NCI-H187 treated with DMSO at 0.1 percent for 48 hours (cell line): ENCODE measurements at places on chromosomes 6 and 20.
A peak's percentile ranks its signal among the peaks of the same experiment; 100 is the strongest.

- DNase-seq = no peak
Measured at GRCh38 chr6:129606664-129607063, 103.3 kb downstream of the ARHGAP18 start.

- no peak for DNase-seq
Measured at GRCh38 chr6:136158387-136158821, 91.7 kb downstream of the MTFR2 start.

DNA sequence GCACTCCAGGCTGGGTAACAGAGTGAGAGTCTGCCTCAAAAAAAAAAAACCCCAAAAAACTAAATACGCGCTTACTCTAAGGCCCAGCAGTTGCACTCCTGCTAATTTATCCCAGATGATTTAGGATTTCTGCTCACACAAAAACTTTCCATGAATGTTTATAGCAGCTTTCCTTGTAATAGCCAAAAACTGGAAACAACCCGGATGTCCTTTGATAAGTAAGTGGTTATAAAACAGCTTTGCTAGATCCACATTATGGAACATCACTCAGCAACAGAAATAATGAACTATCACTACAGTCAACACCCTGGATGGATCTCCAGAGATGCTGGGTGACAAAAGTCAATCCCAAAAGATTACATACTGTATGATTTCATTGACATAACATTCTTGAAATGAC lies 220.4 kb upstream of the JARID2 start:
- DNase-seq = no peak

- no peak for DNase-seq
Measured at GRCh38 chr20:57633945-57634491, 13.8 kb upstream of the ZBP1 start.

GRCh38 chr6:43954311-43955131 lies 172.7 kb downstream of the MRPL14 start:
- DNase-seq = no peak

DNA sequence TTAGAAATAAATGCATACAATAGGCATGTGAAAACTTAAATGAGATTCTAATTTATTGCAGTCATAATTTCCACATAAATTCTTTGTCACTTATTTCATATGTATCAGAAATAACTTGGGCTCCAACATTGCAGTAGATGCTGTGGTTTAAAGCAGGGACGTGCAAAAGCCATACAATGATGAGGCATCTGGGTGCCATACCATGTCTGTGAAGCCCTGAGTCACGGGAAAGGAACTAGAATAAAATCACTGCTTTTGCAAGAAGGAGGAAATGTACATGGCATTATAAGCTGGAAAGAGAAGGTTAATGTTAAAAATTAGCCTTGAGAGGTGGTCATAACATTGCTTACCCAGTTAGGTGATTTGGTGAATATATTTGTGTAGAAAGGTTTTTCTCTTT lies 180.4 kb downstream of the SASH1 start:
- DNase-seq = no peak

DNA sequence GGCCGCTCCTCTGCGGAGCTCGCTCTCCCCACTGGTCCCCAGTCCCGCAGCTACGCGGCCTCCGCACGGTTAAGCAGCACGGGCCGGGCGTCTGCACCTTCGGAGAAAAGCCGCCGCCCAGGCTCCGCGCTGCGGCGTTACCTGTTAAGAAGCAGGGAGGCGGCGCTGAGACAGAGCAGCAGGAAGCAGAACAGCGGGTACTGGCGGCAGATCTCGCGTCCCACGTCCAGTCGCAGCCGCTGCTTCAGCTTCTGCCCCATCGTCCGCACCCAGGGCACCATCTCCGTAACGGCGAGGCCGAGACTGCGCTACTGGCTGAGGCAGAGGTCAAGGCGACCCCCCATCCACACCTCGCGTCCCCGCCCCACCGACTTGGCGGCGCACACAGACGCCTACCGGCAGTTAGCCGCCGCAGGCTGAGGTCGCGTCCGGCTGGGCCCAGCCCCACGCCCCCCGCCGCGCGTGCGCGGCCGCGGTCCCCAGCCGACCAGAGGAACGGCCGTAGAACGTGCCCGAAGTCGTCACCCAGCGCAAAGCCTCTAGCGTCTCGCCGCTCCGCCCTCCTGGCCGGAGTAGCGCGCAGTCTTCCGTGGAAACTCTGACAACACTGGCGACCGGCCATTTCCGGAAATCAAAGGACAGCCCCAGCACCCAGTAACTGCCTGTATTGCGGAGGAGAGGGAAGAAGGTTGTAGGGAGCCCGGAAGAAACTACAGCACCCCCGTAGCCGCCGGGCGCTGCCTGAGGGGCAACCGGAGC lies at the start of gene SNX14:
Gene SNX14 (minus strand): TSS at position 421 of the 759 bp plus-strand sequence. CDS start 140 bp downstream, at position 281.
- DNase-seq = peak; percentile 36

GRCh38 chr20:3174442-3175261 lies 1.3 kb upstream of the LZTS3 start:
- DNase-seq = no peak

- DNase-seq = no peak
Measured at GRCh38 chr6:151067684-151068596, 171.8 kb upstream of the AKAP12 start.

DNA sequence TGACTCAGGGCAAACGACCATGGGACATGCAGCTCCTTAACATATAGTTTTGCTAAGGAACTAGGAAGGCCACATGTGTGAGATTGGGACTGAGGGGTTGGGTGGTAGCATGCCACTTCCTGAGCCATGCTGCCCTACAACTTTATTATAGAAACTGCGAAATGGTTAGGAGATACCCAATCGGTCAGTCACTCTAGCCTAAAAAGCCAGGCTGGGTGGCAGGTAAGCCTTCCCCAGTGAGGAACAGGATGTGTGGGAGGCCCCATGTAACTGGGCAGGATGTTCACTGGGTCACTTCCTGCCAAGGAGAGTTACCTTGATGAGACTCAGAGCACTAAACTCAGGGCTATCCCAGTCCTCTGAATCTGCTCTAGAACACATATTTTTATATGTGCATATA lies 123.5 kb downstream of the MAP3K7 start:
- DNase-seq = no peak

DNA sequence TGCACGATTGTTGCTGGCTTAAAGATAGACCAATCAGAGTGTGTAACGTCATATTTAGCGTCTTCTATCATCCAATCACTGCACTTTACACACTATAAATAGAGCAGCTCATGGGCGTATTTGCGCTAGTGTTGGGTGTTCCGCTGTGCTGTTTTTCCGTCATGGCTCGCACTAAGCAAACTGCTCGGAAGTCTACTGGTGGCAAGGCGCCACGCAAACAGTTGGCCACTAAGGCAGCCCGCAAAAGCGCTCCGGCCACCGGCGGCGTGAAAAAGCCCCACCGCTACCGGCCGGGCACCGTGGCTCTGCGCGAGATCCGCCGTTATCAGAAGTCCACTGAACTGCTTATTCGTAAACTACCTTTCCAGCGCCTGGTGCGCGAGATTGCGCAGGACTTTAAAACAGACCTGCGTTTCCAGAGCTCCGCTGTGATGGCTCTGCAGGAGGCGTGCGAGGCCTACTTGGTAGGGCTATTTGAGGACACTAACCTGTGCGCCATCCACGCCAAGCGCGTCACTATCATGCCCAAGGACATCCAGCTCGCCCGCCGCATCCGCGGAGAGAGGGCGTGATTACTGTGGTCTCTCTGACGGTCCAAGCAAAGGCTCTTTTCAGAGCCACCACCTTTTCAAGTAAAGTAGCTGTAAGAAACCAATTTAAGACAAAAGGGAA lies 57.9 kb downstream of the TRIM38 start:
- DNase-seq = peak; percentile 69

GRCh38 chr6:26286168-26286877 lies 78.7 kb upstream of the BTN3A2 start:
- no peak for DNase-seq

DNA sequence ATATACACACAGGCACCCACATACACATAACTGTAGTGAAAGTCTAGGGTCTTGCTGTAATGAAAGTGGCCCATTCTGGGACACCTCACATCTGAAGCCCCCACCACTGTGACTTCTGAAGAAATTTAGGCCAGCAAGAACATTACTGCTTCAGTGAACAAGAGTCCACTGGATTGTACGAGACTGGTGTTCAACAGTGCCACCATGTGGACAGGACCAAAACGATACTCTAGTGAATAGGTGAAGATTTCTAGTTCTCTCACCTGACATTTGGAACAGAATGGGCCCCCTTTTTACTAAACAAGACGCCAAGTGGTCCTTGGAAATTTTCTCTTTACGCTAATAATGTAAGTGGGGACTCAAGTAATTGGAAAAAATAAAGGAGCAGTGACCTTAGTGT lies 156.9 kb downstream of the MAFB start:
- no peak for DNase-seq

DNA sequence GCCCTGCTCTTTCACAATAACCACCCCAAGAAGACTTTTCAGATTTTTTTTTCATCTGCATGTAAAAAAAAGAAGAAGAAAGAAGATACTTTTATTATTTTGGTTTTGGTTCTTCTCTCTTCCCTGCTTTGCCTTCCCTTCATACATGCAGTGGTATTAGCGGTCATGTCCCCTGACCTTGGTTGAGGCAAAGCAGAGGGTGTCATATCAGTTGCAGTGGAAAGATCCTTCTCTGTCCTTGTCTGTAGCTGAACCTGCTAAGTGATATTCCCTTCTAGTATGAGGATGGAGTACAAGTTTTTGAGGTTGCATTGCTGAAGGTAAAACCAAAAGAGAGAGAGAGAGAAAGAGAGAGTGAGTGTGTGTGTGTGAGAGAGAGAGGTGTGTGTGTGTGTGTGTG lies 345.7 kb downstream of the UTRN start:
- no peak for DNase-seq

DNA sequence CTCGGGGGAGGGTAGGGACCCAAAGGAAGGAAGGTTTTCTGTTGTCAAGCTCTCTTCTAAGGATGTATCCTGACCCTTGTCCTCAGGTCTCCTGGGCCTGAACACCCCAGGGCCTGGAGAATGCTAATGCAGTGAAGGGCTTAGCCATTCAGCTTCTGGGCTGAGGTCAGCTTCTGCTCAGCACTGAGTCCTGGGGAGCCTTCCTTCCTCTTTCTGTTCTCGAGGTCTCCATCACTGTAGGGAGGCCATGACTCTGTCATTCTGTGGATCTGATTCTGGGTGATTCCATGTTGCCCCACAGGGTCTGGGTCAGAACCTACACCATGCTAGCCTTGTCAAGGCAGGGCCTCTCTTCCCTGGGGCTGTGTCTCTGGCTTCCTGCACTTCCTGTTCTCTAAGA lies 712.7 kb downstream of the DHX35 start:
- no peak for DNase-seq

DNA sequence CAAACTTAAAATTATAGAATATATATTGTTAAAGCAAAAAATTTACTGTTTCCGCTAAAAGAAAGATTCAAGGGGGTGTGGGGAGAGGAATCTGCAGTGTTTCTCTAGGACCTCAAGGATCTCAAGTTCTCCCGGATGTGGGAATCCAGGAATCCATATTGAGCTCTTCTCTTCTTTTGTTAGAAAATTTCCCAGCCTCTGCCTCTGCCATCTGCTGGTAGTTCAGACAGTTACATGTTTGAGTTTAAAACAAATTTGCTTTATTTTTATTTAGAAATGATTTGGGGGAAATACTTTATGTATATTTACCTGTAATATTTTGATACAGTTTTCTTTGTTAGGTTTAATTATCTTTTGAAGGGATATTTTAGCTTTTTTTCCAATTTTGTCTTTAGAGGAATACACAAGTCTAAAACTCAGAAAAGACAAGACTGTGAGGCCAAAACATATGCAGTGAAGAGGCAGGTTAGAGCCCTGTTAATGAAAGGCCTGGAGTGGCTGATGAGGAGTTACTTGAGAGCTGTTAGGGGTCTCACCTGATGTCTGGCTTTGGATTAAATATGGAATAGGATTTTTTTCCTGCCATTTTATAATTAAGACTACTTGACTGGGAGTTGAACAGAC lies 268.8 kb downstream of the ARID1B start:
- no peak for DNase-seq

DNA sequence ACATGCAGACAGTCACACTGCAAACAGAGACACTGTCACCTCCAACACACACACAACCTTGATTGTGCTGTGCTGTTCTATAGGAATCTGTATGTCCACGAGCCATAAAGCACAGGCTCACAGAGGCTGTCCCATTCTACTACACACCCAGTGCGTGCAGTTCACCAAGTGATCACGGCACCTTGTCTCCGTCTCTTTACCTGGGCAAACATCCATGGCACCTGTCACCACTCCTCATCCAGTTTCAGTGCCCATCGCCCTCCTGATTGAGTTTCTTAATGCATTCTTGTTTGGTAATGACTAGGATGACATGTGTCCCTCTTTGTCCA lies 65.8 kb upstream of the STMND1 start:
- no peak for DNase-seq

GRCh38 chr6:3031857-3032640 lies 32.4 kb downstream of the NQO2 start:
- peak; percentile 38 for DNase-seq

GRCh38 chr6:46080111-46080510 lies 49.7 kb upstream of the ENPP4 start:
- no peak for DNase-seq

GRCh38 chr6:34645627-34646026 lies 50.9 kb downstream of the ILRUN start:
- DNase-seq = no peak

DNA sequence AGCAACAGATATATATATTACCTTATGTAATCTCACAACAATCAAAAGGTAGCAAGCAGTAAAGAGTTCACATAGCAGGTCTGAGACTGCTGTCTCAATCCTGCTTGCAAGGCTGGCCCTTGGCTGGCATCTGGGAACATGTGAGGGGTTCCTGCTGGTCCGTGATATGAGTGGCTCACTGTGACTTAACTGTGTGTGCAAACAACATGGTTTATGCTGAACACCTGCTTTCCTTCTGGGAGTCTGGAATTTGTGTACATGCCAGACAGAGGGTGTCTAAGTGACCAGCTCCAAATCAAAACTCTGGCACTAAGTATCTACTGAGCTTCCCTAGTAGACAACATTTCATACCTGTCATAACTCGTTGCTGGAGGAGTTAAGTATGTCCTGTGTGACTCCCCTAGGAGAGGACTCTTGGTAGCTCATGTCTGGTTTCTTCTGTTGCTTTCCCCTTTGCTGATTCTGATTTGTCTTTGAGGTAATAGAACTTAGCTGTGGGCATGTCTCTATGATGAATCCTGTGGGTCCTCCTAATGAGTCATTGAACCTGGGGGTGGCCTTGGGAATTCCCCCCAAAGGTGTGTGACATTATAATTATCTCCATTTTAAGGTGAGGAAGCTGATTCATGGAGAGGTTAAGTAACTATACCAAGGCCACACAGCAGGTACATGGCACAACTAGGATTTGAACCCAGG lies 131.6 kb upstream of the NEDD9 start:
- DNase-seq = no peak

- DNase-seq = no peak
Measured at GRCh38 chr6:125918681-125919566, 37.6 kb upstream of the HINT3 start.

GRCh38 chr6:15341311-15342001 lies 95.6 kb downstream of the JARID2 start:
- DNase-seq = no peak

DNA sequence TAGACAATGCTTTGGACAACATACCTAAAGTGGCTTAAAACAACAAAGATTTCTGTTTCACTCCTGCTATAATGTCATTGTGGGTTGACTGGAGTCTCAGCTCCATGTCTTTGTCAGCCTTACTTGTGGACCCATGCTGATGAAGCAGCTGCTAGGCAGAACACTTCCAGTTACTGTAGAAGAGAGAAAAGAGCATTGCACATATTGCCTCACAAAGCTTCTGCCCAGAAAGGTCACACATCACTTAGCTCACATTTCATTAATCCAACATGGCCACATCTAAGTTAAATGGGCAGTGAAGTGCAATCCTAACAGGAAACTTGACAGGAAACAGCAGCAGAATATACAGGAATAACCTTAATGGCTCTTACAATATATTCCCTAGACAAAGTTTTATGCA lies 480.5 kb upstream of the HTR1E start:
- DNase-seq = no peak

- DNase-seq = no peak
Measured at GRCh38 chr6:91273729-91274128, 686.9 kb upstream of the MAP3K7 start.
